ENCODE measurements at places on chromosomes 12 and 14. TPM values are rescaled to one million over a fixed set of nuclear protein-coding genes. Genes with fewer than 3 reads are reported as not detected.

Gene LMNTD1
- not detected for total RNA-seq

Gene TMPRSS12
- total RNA-seq: 0.34 TPM

Gene RND1
- total RNA-seq: not detected

Gene TAS2R30
- 5.0 TPM for total RNA-seq

DNA sequence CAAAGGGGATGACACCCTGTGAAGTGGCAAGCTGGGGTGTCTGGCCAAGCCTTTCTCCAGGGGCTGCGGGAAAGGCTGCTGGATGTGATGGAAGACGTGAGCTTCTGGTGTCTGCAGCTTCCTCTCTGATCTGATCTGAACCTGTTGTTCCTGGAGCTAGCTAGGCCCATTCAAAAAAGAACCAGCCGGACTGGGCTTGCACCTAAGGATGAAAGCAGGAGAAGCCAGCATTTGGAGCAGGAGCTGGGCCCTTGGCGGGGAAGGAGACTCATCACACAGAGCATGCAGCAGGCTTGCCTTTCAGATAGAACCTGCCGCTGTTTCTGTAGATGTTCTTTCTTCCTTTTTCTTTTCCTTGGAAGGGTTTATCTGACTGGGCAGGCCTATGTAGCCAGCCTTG is 9.5 kb downstream of the RPH3A start:
- H3K4me1 ChIP-seq: no peaks in the 10 kb centered on the region
- DNase-seq: no peak
- H3K27ac ChIP-seq: no peak overlapping the region
- H3K36me3 ChIP-seq: no peaks in the 10 kb centered on the region
- peaks cover 46% of the 10 kb centered on the region for H3K27me3 ChIP-seq

DNA sequence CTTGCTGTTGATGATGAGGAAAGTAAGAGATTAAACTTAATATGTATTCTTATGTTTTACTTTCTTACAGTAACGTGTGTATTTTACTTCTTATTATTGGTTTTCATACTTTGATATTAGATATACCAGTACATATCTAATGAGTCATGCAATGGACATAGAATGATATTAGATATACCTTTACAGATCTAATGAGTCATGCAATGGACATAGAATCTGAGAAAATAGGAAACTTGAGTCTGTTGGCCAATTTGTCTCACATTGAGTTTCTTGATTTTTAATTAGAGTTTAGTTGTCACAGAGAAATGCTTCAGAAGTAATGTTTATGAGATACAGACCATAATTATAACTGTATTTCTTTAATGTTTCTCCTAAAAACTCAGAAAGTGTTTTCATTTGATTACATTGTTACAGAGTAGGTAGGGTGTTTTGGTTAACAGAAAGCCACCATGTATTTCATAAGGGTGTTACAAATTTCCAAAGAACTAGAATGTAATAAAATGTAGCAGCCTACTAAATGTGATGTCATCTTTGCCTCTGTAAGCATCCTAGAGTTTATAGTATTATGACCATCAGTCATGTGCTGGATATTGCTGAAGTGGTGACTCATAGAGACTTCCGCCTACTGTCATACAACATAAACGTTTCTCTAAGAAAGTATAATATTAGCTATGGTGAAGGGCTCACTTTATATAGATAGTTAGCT is 3.0 kb downstream of the GAS2L3 start:
- no peak overlapping the region for H3K27ac ChIP-seq
- DNase-seq: no peak
- no peak overlapping the region for H3K4me3 ChIP-seq

GRCh38 chr12:7787574-7788293 is 1.5 kb upstream of the NANOG start:
- peaks cover 5% of the 10 kb centered on the region for H3K27me3 ChIP-seq
- H3K4me1 ChIP-seq: no peaks in the 10 kb centered on the region
- no peaks in the 10 kb centered on the region for H3K36me3 ChIP-seq

GRCh38 chr14:26323869-26324268 is 274.0 kb downstream of the NOVA1 start:
- H3K4me1 ChIP-seq: no peaks in the 10 kb centered on the region
- H3K27me3 ChIP-seq: no peaks in the 10 kb centered on the region
- no peak overlapping the region for H3K27ac ChIP-seq
- no peak for DNase-seq

DNA sequence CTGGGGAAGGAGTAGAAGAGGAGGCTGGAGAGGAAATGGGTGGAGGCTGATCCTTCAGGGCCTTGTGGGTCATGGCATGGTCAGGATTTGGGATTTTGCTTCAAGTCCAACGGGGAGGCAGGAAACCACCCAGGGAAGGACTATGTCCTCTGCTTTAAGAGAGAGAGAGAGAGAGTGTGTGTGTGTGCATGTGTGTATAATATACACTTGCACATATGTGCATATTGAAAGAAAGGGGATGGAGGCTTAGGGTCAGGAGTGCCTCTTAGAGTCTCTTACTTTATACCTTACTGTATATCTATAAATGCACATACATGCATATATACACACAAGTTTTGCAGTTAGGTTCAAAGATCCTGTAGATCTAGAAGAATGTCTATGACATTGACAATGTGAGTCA is 94.8 kb downstream of the RGS6 start:
- DNase-seq: no peak
- H3K4me3 ChIP-seq: no peak overlapping the region
- H3K36me3 ChIP-seq: no peaks in the 10 kb centered on the region

DNA sequence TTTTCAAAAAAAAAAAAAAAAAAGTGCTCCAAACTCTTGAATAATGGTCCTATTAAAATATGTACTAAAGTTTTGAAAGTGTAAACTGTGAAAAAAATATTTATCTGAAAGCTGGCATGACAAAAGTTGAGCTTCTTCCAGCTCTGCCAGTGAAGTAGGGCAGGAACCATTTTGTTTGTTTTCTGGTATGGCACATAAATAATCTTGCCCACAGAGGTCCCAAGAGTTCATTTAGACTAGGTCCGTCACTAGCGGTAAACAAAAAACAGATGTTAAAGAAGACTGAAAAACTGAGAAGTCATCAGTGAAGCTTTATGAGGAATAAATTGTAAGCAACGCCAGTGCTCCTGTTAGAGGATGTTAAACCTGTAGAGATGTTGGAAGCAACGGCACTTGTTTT is 7.0 kb downstream of the ERP27 start:
- H3K27me3 ChIP-seq: no peaks in the 10 kb centered on the region
- H3K4me1 ChIP-seq: peaks cover 21% of the 10 kb centered on the region
- H3K27ac ChIP-seq: no peak overlapping the region
- no peaks in the 10 kb centered on the region for H3K36me3 ChIP-seq

- no peak overlapping the region for H3K27ac ChIP-seq
- no peak overlapping the region for H3K4me3 ChIP-seq
- no peaks in the 10 kb centered on the region for H3K4me1 ChIP-seq
- H3K27me3 ChIP-seq: no peaks in the 10 kb centered on the region
Measured at GRCh38 chr14:78701246-78701645, 531.1 kb downstream of the NRXN3 start.

Measured in suprapubic skin (tissue), 4 donors.